ENCODE measurements at places on chromosomes 4 and X.

GRCh38 chr4:17546678-17547077 is 30.3 kb upstream of the LAP3 start:
- DNase-seq: no peak

DNA sequence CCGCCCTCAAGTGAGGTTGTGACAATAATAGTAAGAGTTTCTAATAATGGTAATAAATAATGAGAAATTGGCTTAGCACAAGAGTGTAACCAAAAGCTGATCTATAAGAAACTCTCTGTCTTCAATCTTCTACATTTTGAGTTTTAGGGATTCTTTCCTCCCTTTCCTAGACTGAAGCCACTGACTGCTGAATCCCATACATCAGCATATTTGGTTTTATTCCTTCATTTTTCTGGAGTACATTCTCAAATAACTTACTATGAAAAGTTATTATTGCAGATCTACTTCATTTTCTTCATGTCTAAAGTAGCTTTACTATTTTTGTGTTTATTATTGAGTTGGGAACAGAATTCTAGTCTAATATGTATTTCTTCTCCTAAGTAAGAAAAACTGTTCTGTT is 49.9 kb upstream of the ADAD1 start:
- no peak for DNase-seq

- no peak for DNase-seq
Observed at GRCh38 chr4:151304226-151304625, 21.2 kb downstream of the SH3D19 start.

DNA sequence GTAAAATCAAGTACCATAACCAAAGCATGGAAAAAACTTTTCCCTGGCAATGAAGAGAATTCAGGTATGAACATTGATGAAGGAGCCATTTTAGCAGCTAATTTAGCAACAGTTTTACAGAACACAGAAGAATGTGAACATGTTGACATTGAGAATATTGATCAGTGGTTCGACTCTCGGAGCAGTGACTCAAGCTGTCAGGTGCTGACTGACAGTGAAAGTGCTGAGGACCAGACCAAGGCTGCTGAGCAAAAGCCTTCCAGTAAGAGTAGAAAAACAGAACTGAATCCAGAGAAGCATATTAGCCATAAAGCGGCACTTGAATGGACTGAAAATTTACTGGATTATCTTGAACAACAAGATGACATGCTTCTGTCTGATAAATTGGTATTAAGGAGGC is 2.8 kb downstream of the TIGD2 start:
- DNase-seq: no peak

GRCh38 chr4:87025614-87026041 is 90.8 kb downstream of the AFF1 start:
- no peak for DNase-seq

DNA sequence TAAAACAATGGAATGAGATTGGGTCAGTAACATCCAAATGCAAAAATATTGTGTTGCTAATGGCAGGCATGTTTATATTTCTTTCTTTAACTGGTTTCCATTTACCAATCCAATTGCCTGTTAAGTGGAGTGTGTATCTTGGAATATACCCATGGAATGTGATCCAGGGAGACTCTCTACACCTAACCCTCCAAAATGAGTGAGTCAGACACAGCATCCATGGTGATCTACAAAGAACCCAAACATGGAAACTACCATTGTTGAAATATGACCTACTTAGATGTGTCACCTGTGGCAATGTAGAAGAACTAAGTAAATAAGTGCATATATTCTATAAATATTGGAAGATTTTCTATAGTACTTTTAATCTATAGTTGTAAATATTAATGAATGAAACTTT is 110.3 kb downstream of the AREG start:
- DNase-seq: no peak

- no peak for DNase-seq
Observed at GRCh38 chr4:144589512-144589911, 56.4 kb upstream of the HHIP start.

DNA sequence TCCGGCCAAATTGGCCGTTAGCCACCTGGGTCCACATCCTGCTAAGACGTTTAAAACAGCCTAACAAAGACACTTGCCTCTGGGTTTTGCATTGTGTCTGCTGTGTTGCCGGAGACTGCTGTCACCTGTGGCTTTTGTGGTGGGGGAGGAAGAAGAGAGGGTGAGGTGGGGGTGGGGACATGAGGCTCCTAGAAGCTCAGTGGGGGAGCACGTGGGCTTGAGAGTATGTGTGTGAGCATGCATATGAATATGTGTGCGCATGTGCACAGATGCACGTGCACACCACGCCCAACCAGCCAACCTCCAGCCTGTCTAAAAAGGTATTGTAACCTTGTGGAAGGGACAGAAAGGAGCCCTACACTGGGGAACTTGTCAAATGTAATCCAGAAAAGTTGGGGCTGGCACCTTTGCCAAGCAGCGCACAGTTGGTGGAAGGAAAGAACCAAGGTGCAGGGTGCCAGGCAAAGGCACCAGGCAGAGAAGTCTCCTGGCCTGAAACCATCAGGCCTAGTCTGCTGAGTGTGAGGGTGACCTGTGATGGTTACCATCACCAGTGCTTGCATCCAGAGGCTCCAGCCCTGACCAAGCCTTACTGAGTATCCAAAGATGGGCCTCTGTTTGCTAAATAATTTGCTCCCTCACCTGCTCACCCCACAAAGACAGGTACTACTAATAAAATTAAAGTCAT is 10.1 kb upstream of the SASH3 start:
- DNase-seq: no peak

GRCh38 chr4:166688835-166689234 is 545.5 kb downstream of the SPOCK3 start:
- no peak for DNase-seq

- DNase-seq: no peak
Observed at GRCh38 chr4:14280567-14280966, 653.0 kb upstream of the BOD1L1 start.

- DNase-seq: no peak
Observed at GRCh38 chrX:20263474-20263873, 3.2 kb downstream of the RPS6KA3 start.

- no peak for DNase-seq
Observed at GRCh38 chrX:39862963-39863362, 234.8 kb downstream of the BCOR start.

- no peak for DNase-seq
Observed at GRCh38 chr4:80362578-80363181, 27.1 kb downstream of the CFAP299 start.

- DNase-seq: no peak
Observed at GRCh38 chr4:71167083-71167482, 171.7 kb upstream of the SLC4A4 start.

DNA sequence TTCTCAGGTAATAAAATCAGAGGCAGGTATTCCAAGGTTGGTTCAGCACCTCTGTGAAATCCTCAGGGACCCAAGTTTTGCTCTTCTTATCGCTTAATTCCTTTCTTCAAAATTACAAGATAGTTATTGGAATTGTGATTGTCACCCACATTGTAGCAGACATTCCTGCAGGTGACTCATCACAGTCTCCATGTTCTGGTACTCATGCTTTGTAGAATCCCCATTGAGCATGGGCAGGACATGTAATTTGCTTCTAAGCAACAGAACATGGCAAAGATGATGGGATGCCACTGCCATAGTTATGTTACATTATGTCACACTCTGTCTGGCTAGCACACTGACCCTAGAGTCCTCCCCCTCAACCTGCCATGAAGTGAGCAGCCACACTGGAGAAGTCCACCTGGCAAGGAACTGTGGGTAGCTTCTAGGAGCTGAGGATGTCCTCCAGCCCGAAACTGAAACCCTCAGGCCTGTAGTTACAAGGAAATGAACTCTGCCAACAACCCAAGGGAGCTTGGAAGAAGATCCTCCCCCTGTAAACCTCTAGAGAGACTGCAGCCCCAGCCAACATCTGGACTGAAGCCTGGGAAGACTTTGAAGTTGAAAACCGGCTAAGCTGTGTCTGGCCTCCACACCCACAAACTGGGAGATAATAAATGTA is 58.3 kb upstream of the GUCY1A1 start:
- no peak for DNase-seq

- no peak for DNase-seq
Observed at GRCh38 chrX:40009462-40009851, 88.3 kb downstream of the BCOR start.

DNA sequence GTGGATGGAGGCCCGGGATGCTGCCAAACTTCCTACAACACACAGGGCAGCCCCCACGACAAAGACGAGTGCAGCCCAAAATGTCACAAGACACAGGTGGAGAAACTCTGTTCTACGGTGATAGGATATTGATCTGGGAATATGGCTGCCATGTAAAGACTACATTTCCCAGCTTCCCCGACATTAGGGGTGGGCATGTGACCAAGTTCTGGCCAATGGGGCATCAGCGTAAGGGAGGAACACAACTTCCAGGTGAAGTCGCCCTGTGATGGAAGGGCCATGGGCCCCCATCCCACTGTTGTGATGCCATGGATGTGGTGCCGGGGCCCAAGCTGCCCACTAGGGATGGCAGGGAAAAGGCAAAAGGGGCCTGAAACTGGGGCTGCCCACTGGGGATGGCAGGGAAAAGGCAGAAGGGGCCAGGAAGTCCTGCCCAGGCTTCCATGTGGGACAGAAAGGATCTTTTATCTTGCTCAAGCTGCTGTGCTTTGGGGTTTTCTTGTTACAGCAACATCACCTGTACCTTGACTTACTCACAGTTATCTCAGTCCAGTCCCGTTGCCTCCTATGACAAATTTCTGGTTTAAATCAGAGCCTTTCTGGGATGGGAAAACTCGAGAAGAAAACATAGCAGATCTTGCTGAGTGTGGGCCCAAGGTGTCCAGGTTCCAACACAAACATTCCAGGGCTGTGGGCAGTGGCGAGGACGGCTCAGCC is 9.7 kb upstream of the ADRA2C start:
- no peak for DNase-seq

- DNase-seq: no peak
Observed at GRCh38 chr4:31530555-31530954, 810.4 kb downstream of the PCDH7 start.

GRCh38 chr4:72314869-72315268 is 254.2 kb downstream of the ADAMTS3 start:
- DNase-seq: no peak

- no peak for DNase-seq
Observed at GRCh38 chr4:52837716-52838558, 24.2 kb upstream of the RASL11B start.

DNA sequence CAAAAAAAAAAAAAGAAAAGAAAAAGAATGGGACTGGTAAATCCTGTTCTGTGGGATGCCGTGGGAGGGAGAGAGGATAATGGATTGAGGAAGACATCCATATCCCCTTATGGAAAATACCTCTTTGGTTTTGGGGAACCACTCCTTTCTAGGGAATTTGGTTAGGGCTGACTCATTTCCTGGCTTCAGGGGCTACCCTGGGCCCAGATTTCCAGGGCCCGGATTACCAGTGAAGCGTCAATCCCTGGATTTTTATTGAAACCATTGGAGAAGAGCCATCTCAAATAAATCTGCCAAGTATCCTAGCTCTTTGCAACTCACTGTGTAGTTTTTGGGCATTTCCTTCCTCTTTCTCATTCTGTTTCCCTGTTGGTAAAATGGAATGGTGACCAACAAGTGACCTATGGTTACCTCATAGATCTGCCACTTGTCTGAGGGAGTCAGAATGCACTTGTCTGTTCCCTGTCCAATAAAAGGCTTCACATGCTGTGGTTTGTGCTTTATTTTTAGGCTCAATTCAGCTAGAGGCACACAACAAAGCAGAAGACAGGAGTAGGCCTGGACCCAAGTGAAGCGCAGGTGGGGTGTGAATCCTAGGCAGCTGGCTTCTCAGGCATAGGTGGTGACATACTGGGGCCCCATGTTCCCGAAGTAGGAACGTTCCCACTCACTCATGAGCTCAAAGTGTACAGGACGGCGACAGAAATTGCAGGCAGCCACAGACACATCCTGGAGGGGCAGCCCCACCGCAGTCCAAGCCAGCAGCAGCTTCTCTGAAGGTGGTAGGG is 8.6 kb downstream of the APEX2 start:
- no peak for DNase-seq

DNA sequence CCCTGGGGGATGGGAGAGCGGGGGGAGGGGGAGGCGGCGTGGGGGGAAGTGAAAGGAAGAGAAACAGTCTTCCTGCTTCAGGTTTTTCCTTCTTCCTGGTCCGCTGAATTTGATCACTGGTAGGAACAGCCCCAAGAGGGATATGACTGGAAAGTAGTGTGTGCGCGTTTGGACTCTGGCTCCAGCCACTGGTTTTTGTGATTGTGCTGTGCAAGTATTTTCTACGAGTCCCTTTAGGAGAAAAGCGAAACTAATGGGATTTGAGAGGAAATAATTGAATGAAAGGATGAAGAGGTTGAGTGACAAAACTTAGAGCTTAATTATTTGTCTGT is 836 bp downstream of the PRRG1 start:
- DNase-seq: no peak

- DNase-seq: no peak
Observed at GRCh38 chrX:32448945-32449344, 762.4 kb downstream of the DMD start.

- DNase-seq: no peak
Observed at GRCh38 chr4:38752372-38752940, 30.3 kb downstream of the TLR10 start.

GRCh38 chrX:153401133-153401764 is at the start of gene PNMA6E:
Gene PNMA6E, minus strand, starts transcription at chrX:153401350. Its CDS starts 2,501 bp downstream, at chrX:153398849.
- DNase-seq: no peak

GRCh38 chr4:105345358-105345757 is 128.5 kb downstream of the PPA2 start:
- no peak for DNase-seq

All from activated gamma-delta T cell (primary cell).